ENCODE measurements at places on chromosomes 13 and 19.

DNA sequence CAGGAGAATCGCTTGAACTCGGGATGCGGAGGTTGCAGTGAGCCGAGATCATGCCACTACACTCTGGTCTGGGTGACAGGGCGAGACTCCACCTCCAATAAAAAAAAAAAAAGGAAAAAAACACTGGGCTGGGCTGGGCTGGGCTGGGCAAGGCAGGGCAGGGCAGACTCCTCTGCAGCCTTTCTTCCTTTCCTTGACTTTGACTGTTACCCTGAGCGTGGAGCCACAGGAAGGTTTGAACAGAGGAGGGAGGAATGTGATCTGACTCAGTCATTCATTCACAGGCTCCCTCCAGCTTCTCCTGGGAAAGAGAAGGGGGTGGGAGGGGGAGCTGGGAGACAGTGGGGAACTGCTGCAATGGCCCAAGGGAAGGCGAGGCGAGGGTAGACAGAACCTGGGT is 2.7 kb upstream of the ACTN4 start:
- no peak for DNase-seq

GRCh38 chr13:99686157-99686572 is 184.9 kb downstream of the TM9SF2 start:
- no peak for DNase-seq

- peak; percentile 36 for DNase-seq
These were observed 46.7 kb downstream of the NOTCH3 start for GRCh38 chr19:15154002-15154612.

DNA sequence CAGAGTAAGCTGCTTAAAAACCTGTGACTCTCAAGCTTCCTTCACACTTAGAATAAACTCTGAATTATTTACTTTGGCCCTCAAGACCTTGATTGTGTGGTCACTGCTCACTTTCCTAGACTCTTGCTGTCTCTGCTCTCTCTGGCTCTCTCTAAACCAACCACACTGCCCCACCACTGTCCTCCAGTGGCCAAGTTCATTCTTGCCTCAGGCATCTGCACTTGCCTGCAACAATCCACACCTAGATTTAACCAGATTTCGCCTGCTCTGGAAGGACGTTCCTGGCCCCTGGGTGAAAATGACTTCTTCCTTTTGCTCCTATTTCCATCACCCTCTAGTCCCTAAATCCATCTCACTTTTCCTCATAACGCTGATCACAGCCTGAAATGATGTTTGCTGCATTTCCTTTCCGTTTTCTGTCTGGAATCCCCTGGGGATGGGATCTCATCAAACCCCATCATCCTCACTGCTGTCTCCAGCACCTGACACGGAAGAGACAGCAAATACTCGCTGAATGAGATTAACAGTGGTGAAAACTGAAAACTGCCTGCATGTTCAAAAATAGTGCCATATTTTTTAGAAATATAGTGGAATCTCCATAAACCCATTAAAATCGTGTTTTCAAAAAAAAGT is 232.6 kb downstream of the UQCRFS1 start:
- DNase-seq, result no peak

DNA sequence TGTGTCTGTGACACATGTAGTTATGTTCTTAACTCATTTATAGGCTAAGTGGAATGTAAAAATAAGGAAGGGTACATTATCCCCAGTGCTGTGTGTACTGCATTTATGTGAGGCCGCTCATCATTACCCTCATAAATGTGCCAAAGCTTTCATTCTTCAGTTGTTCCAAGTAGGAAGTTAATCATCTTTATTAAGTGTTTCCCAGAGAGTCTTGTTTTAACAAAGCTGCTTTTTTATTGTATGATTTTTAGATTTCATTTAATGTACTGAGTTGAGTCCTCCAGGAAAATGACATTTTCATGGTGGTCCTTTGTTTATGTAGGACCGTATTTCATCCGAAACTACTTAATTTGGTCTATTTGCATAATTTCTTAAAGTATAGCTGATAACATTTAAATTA is 379.8 kb downstream of the DLEU7 start:
- no peak for DNase-seq

GRCh38 chr13:43363156-43363953 is 340.0 kb downstream of the DNAJC15 start:
- DNase-seq, result no peak

GRCh38 chr13:109819874-109820273 is 33.5 kb upstream of the IRS2 start:
- no peak for DNase-seq

DNA sequence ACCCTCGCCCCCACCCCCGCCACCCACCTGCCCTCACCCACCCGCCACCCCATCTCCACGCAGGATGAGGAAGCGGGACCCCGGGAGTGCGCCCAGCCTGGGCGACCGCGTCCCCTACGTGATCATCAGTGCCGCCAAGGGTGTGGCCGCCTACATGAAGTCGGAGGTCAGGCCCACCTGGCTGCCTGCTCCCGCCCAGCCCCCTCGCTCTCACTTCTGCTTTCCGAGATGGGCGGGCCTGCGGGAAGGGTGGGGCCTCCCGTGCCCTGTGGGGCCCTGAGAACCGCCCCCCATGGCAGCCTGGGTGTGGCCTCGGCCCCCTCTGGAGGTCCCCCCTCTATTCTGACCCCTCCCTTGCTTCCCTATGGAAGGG is 3.1 kb upstream of the SPIB start:
- peak; percentile 97 for DNase-seq

DNA sequence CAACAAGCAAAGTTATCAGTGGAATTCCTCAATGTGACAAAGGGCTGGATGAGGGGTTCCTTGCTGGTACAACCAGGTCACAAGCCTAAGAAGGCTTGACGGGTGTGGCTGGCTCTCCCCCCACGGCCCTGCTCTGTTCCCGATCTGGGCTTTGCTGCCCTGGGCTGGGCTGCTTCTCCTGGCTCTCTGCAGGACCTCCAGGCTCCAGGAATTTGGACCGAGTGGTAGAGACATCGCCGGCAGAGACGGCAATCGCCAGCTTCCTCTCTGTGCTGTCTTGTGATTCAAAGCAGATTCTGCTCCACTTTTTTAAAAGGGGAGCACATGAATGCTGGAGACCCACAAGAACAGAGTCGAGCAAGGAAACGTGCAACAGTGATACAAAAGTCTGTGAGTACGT is at the start of gene SERPINE3:
Gene SERPINE3 (plus strand): TSS at position 338 of the 400 bp plus-strand sequence. CDS start 1,401 bp downstream, outside the sequence.
- DNase-seq, result no peak

Measured in GM12865 (cell line).